ENCODE measurements at places on chromosomes 1 and 21. TPM values are rescaled to one million over a fixed set of nuclear protein-coding genes. Genes with fewer than 3 reads are reported as not detected.

DNA sequence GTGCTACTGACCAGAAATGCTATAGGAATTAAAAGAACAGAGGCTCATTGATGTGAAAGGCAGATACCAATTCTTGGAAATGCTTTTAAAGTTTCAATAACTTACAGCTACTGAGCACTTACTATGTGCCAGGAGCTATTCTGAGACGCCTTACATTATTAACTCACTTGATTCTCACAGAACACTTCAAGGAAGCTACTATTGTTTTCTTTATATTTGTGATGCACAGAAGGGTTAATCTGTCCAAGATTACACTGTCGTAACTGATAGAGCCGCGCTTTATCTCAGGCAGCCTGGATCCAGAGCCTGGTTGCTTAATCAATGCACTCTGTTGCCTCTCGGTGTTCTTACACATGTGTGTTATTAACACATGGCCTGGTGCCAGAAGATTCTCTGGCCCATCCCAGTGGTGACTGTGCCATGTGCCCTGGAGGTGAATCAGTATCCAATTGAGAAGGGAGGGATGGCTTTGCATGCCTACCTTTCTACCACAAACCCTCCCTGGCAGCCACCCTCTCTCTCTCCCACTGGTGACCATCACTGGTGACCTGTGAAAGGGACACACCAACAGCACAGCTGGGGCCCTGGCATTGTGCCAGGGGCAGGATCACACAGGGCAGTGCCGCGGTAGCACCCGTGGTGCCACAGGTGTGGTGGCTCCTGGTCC, 8.8 kb downstream of the FMO1 start:
- no peaks in the 10 kb centered on the region for H3K36me3 ChIP-seq
- no peak overlapping the region for H3K27ac ChIP-seq
- DNase-seq = no peak

- no peaks in the 10 kb centered on the region for H3K4me1 ChIP-seq
- H3K27ac ChIP-seq = no peak overlapping the region
- no peak overlapping the region for H3K4me3 ChIP-seq
- H3K36me3 ChIP-seq = no peaks in the 10 kb centered on the region
- no peak for DNase-seq
These were observed 720.2 kb downstream of the LTN1 start for GRCh38 chr21:28272272-28272992.

GRCh38 chr1:5896706-5897660, 95.2 kb downstream of the NPHP4 start:
- H3K36me3 ChIP-seq = no peaks in the 10 kb centered on the region
- no peak for DNase-seq
- H3K27me3 ChIP-seq = no peaks in the 10 kb centered on the region
- H3K4me1 ChIP-seq = no peaks in the 10 kb centered on the region
- H3K27ac ChIP-seq = no peak overlapping the region

Gene DYNLT5
- total RNA-seq = not detected

GRCh38 chr1:208807446-208808127, 563.4 kb upstream of the PLXNA2 start:
- H3K27me3 ChIP-seq = no peaks in the 10 kb centered on the region
- no peaks in the 10 kb centered on the region for H3K4me1 ChIP-seq

Gene LCK
- total RNA-seq = 441 TPM

Gene TRIM46
- total RNA-seq = 12.2 TPM

Gene DDR2
- 0.58 TPM for total RNA-seq

DNA sequence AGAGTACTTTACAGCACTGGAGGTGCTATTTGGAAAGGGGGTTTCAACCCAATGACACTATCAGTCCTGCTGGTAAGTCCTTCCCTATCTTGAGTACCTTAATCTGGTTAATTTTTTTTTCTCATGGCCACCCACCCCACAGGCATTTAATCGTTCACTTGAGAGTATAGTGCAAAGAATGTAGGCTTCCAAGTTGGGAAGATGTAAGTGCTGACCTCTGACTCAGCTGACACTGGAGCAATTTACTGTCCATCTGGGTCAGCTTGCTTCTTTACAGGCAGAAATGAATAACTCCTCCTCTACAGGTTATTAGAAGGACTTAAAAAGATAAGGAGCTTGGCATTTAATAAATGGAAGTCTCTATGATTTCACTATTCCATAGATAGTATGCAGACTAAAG, 89.6 kb downstream of the AK5 start:
- H3K27me3 ChIP-seq = no peaks in the 10 kb centered on the region
- no peak overlapping the region for H3K27ac ChIP-seq
- H3K4me3 ChIP-seq = no peak overlapping the region
- H3K36me3 ChIP-seq = no peaks in the 10 kb centered on the region
- no peaks in the 10 kb centered on the region for H3K4me1 ChIP-seq

GRCh38 chr1:2627746-2628145, 5.1 kb downstream of the MMEL1 start:
- no peaks in the 10 kb centered on the region for H3K36me3 ChIP-seq
- no peak overlapping the region for H3K27ac ChIP-seq
- peaks cover 24% of the 10 kb centered on the region for H3K4me1 ChIP-seq
- H3K4me3 ChIP-seq = no peak overlapping the region

DNA sequence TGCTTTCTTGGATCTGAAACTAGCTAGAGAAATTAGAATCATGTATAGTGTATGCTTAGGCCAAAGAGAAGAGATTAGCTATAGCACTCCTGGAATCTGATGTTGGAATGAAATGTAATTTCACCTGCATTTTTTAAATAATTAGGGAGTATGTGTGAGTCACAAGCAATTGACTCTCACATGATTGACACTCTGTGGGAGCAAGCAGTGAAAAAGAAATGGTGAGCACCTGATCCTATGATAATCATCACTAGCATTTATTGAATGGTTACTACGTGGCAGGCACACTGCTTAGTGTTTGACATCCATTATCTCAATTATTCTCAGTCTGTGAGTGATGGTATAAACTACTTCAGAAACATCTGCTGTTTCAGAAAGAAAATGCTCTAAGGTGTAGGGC, 176.6 kb downstream of the NRIP1 start:
- no peaks in the 10 kb centered on the region for H3K27me3 ChIP-seq
- H3K36me3 ChIP-seq = no peaks in the 10 kb centered on the region
- no peak for DNase-seq
- no peak overlapping the region for H3K27ac ChIP-seq
- no peaks in the 10 kb centered on the region for H3K4me1 ChIP-seq

DNA sequence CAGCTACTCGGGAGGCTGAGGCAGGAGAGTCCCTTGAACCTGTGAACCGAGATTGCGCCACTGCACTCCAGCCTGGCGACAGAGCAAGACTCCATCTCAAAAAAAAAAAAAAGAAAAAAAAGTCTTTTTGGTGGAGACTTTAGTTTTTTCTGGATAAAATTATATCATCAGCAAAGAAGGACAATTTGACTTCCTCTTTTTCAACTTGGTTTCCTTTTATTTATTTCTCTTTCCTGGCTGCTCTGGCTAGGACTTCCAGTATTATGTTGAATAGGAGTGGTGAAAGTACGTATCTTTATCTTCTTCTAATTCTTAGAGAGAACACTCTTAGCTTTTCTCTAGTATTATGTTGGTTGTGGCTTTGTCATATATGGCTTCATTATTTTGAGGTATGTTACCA, 130.8 kb downstream of the PCBP3 start:
- no peak for DNase-seq
- H3K27ac ChIP-seq = no peak overlapping the region
- no peak overlapping the region for H3K4me3 ChIP-seq
- H3K4me1 ChIP-seq = no peaks in the 10 kb centered on the region
- H3K36me3 ChIP-seq = no peaks in the 10 kb centered on the region
- peaks cover 13% of the 10 kb centered on the region for H3K27me3 ChIP-seq

DNA sequence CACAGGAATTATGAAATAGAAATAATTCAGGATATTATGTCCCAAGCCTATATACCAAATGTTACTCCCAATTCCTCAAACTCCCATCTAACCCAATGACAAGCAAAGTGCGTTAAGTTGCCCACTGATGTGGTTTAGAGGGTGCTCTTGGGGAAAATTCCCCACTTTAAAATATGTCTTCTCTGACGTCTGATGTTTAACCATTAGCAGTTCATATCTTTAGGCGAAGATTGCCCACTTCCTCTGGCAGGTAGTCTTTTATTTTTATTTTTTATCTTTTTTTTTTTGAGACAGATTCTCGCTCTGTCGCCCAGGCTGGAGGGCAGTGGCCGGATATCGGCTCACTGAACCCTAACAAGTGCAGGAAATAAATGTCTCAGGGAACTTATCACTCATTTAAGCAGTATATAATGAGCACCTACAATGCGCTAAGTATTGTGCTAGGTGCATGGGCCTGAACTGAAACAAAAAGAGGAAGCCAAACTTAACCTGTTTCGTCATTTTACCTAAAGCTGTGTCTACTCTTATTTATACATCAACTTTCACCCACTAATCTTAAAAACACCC, 1.3 kb upstream of the LYST start:
- H3K4me1 ChIP-seq = peaks cover 8% of the 10 kb centered on the region
- H3K36me3 ChIP-seq = no peaks in the 10 kb centered on the region
- peak overlapping the region; percentile 82 for H3K4me3 ChIP-seq
- no peaks in the 10 kb centered on the region for H3K27me3 ChIP-seq
- peak; percentile 63 for DNase-seq

DNA sequence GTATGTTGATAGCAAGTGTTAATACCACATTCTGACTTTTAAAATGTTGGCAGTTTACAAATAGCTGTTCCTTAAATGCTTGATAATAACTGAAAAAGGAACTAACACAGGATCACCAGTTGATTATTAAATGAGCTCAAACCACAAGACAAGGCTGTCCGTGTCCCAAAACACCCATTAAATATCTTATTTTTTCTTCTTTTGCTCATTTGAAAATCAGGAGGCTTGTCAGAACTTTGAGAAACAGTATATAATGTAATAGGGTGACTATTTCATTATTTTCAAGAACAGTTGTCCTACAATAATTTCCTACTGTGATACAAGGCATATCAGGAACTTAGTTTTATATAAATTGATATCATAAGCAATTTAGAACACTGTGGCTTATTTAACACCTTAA, 2.7 kb downstream of the CDKN2C start:
- peaks cover 18% of the 10 kb centered on the region for H3K27me3 ChIP-seq
- no peaks in the 10 kb centered on the region for H3K36me3 ChIP-seq
- H3K27ac ChIP-seq = no peak overlapping the region
- H3K4me3 ChIP-seq = no peak overlapping the region

Gene ERICH3
- total RNA-seq = not detected

DNA sequence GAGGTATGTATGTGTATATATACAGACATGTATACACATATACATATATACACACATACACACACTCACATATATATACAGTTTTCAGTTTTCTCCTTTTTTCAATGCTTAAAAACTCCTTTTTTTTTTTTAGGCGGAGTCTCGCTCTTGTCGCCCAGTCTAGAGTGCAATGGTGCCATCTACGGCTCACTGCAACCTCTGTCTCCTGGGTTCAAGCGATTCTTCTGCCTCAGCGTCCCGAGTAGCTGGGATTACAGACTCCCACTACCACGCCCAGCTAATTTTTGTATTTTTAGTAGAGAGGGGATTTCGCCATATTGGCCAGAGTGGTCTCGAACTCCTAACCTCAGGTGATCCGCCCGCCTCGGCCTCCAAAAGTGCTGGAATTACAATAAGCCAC, 27.0 kb downstream of the STYXL2 start:
- H3K36me3 ChIP-seq = no peaks in the 10 kb centered on the region
- no peaks in the 10 kb centered on the region for H3K4me1 ChIP-seq
- no peak for DNase-seq

Gene WRAP73
- 33.7 TPM for total RNA-seq

Gene TAL1
- total RNA-seq = 0.85 TPM

GRCh38 chr1:60298290-60298689, 224.7 kb upstream of the C1orf87 start:
- DNase-seq = no peak
- no peaks in the 10 kb centered on the region for H3K4me1 ChIP-seq
- no peak overlapping the region for H3K27ac ChIP-seq
- no peaks in the 10 kb centered on the region for H3K27me3 ChIP-seq

Gene BARHL2
- total RNA-seq = not detected

Gene PLD5
- not detected for total RNA-seq

Gene HCN3
- 4.0 TPM for total RNA-seq

Gene TINAGL1
- total RNA-seq = 0.61 TPM

Gene ADORA3
- not detected for total RNA-seq

DNA sequence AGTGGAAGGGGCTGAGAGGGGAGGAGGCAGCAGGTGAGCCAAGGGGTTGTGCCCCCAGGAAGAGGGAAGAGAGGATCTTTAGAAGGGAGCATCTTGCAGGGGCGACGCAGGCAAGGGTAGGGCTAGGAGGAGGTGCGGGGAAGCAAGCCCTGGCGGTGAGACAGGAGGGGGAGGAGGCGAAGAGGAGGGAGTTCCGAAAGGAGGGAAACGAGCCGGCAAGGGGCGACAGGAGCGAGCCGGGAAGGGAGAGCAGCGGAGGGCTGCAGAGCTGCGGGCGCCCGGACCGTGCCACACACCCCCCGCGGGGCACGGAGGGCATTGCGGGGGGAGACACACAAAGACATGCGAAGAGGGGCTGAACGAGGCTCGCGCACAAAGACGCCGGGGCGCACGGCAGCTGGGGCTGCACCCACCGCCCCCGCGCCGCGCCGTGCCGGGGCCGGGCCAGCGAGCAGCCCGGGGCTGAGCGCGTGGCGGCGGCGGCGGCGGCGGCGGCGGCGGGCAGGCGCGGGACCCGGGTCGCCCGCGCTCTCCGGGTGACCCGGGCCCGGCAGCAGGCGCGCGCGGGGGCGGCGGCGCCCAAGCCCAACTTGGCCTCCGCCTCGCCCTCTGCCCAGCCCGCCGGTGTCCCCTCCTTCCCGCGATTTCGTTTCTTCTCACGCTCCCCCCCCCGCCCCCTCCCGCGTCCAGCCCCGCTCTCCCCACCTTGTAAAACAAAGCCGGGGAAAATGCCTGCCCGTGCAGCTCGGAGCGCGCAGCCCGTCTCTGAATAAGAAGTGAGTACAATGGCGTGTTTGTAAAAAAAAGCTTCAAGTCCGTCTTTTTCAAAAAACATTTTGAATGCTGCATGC, at the start of gene KCNK2:
TSS of gene KCNK2 (plus strand) at position 206 of the 851 bp plus-strand sequence. CDS start 649 bp downstream, outside the sequence.
- H3K4me1 ChIP-seq = no peaks in the 10 kb centered on the region
- peak within 1 kb of the TSS; percentile 15 for H3K4me3 ChIP-seq
- no peaks in the 10 kb centered on the region for H3K36me3 ChIP-seq

Gene CD244
- total RNA-seq = 12.4 TPM

GRCh38 chr1:113219377-113219776, 146.4 kb downstream of the LRIG2 start:
- DNase-seq = no peak
- no peaks in the 10 kb centered on the region for H3K36me3 ChIP-seq
- no peak overlapping the region for H3K4me3 ChIP-seq
- no peak overlapping the region for H3K27ac ChIP-seq
- H3K4me1 ChIP-seq = no peaks in the 10 kb centered on the region
- H3K27me3 ChIP-seq = peaks cover 9% of the 10 kb centered on the region

GRCh38 chr1:8517661-8518489, 200.0 kb downstream of the SLC45A1 start:
- H3K4me1 ChIP-seq = peaks cover 13% of the 10 kb centered on the region
- DNase-seq = no peak
- H3K27ac ChIP-seq = no peak overlapping the region
- H3K36me3 ChIP-seq = no peaks in the 10 kb centered on the region
- H3K27me3 ChIP-seq = no peaks in the 10 kb centered on the region

- no peak overlapping the region for H3K4me3 ChIP-seq
- no peaks in the 10 kb centered on the region for H3K4me1 ChIP-seq
- no peak for DNase-seq
- H3K27me3 ChIP-seq = no peaks in the 10 kb centered on the region
- H3K36me3 ChIP-seq = no peaks in the 10 kb centered on the region
These were observed 187.2 kb downstream of the FGGY start for GRCh38 chr1:59484096-59484495.
